ENCODE measurements at places on chromosomes 2 and 18. TPM values are rescaled to one million over a fixed set of nuclear protein-coding genes. Genes with fewer than 3 reads are reported as not detected.

Gene DTNA
- total RNA-seq = 236 TPM

Gene SIGLEC15
- not detected for total RNA-seq

Gene SNRPD1
- 4.1 TPM for total RNA-seq

Gene UPP2
- total RNA-seq = not detected

Gene ATP6V1B1
- total RNA-seq = not detected

Gene SETBP1
- 39.5 TPM for total RNA-seq

Gene CXCR1
- 0.50 TPM for total RNA-seq

Gene CNTNAP5
- not detected for total RNA-seq

Gene HOXD11
- not detected for total RNA-seq

Gene PLB1
- total RNA-seq = 1.3 TPM

Gene REG3G
- total RNA-seq = not detected

Gene GALR1
- total RNA-seq = 0.04 TPM

Gene L3MBTL4
- total RNA-seq = 37.1 TPM

Gene SATB2
- total RNA-seq = 1.9 TPM

Gene DNAJC5G
- not detected for total RNA-seq

Gene ADRA2B
- total RNA-seq = 0.78 TPM

Gene NYAP2
- not detected for total RNA-seq

Gene FRZB
- total RNA-seq = 1.3 TPM

Gene SLC40A1
- 285 TPM for total RNA-seq

Gene KCNG3
- total RNA-seq = not detected

Gene GPBAR1
- total RNA-seq = 0.63 TPM

Gene MERTK
- total RNA-seq = 23.5 TPM

Gene CYBRD1
- total RNA-seq = 490 TPM

Gene MAL
- total RNA-seq = 16.1 TPM

Gene ASB18
- total RNA-seq = not detected

Gene VAMP8
- total RNA-seq = 134 TPM

Gene CHRNG
- not detected for total RNA-seq

Gene C1QL2
- not detected for total RNA-seq

Gene RNF181
- total RNA-seq = 145 TPM

Gene SERPINB3
- total RNA-seq = not detected

Gene CD207
- total RNA-seq = not detected

Gene CAPN14
- not detected for total RNA-seq

Gene LYG1
- 2.0 TPM for total RNA-seq

Gene SLC9A4
- not detected for total RNA-seq

Gene PROM2
- 24.3 TPM for total RNA-seq

Gene CNGA3
- total RNA-seq = not detected

Data from thyroid gland (tissue), 4 donors.